Effector memory CD8-positive, alpha-beta T cell (primary cell): ENCODE measurements at places on chromosomes 12 and 14.

DNA sequence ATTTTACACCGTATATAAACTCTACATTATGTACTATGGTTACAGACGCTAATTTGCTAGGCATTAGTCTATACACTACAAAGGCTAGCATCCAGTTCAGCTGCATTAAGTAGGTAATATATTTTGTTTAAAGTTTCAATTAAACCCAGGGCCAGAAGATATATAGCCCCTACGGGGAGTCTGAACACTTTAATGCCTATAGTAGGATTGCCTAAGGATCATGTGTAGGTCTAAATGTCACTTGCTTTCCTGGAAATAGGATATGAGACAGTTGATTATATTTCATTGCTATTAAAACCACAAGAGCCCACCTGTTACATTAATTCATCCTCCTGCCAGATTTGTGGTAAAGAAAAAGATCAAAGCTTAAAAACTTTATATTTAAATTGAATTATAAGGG lies 286.9 kb downstream of the TMTC2 start:
- DNase-seq = no peak
- H3K36me3 ChIP-seq = no peaks in the 10 kb centered on the region
- no peaks in the 10 kb centered on the region for H3K4me1 ChIP-seq
- no peaks in the 10 kb centered on the region for H3K27me3 ChIP-seq
- no peak overlapping the region for H3K27ac ChIP-seq
- H3K4me3 ChIP-seq = no peak overlapping the region

DNA sequence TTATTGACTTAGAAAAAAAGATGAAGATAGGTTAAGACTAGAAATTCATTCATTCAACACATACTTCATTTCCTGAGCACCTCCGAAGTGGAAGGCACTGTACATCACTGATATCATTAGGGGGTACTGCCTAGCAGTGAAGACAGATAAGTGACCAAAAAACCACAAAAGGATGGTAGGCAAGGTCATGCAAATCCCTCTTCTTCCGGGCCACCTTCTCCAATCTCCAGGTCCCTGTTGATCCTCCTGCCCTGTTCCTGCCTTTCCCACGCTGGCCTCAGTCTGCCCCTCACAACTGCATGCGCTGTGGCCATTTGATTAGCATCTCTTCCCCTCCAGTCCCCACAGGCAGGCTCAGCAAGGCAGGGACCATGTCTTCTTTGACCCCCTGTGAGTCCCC lies 60.8 kb downstream of the SETD3 start:
- H3K36me3 ChIP-seq = peaks cover 9% of the 10 kb centered on the region
- no peak overlapping the region for H3K4me3 ChIP-seq
- H3K27ac ChIP-seq = no peak overlapping the region
- H3K27me3 ChIP-seq = no peaks in the 10 kb centered on the region
- no peak for DNase-seq
- H3K4me1 ChIP-seq = peaks cover 19% of the 10 kb centered on the region

- no peak for DNase-seq
- no peaks in the 10 kb centered on the region for H3K36me3 ChIP-seq
- H3K4me1 ChIP-seq = no peaks in the 10 kb centered on the region
- no peak overlapping the region for H3K27ac ChIP-seq
Observed at GRCh38 chr12:105998561-105998960, 140.2 kb downstream of the NUAK1 start.

DNA sequence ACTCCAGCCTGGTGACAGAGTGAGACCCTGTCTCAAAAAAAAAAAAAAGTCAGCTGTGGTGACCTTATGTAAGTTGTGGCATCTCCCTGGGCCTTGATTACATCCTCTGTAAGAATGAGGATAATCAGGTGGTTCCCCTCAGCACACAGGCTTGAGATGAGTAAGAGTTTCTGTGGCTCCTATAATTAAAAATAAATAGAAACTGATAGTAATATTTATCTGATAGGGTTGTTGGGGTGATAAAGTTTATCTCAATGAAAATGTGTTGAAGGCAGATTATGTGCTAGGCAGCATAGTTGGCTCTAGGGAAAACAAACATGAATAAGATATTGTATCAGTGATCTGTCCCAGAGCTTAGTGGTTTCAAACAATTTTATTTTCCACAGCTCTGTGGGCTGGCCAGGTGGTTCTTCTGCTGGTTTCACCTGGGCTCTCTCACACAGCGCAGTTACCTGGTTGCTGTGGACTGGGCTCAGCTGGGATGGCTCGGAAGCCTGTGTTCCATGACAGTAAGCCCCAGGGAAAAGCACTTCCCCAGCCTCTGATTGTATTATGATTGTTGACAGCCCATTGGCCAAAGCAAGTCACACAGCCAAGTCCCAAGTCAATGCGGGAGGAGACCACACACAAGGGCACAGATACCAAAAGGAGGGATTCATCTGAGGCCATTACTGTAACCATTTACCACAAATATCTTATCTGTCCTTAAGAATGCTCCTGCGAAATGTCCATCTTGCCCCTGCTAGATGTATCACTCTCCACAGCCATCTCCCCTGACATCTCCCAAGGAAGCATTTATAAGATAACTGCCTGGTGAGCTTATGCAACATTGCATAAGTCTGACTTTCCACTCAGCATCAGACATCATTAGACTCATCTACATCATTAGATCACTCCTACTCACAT lies 151.7 kb downstream of the NUAK1 start:
- no peak overlapping the region for H3K27ac ChIP-seq
- H3K4me1 ChIP-seq = no peaks in the 10 kb centered on the region
- DNase-seq = no peak
- H3K36me3 ChIP-seq = no peaks in the 10 kb centered on the region

GRCh38 chr12:52448228-52448627 lies 3.7 kb downstream of the KRT6B start:
- H3K4me3 ChIP-seq = no peak overlapping the region
- no peak overlapping the region for H3K27ac ChIP-seq
- peaks cover 67% of the 10 kb centered on the region for H3K27me3 ChIP-seq
- DNase-seq = no peak
- H3K4me1 ChIP-seq = peaks cover 6% of the 10 kb centered on the region

GRCh38 chr12:91772411-91772810 lies 373.2 kb downstream of the BTG1 start:
- H3K27ac ChIP-seq = no peak overlapping the region
- DNase-seq = no peak
- H3K4me3 ChIP-seq = no peak overlapping the region
- no peaks in the 10 kb centered on the region for H3K36me3 ChIP-seq

DNA sequence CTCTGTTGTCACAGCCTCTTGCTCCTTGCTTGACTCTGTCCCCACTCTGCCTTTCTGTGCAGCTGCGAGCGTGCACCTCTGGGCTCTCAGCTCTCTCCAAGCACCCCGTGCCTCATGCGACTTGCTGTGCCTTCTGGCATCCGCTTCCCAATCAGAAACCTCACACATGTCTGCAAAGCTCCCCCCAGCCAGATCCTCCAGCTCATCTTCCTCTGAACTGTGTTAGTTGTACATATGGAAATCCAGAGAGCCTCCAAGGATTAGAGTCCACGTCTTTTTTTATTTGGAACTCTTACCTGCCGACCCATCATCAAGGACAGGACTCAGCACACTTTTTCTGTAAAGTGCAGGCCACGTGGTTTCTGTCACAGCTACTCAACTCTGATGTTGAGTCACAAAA lies 70.5 kb downstream of the ANO2 start:
- no peaks in the 10 kb centered on the region for H3K4me1 ChIP-seq
- H3K27ac ChIP-seq = no peak overlapping the region
- H3K27me3 ChIP-seq = peaks cover 23% of the 10 kb centered on the region
- H3K36me3 ChIP-seq = no peaks in the 10 kb centered on the region
- DNase-seq = no peak

DNA sequence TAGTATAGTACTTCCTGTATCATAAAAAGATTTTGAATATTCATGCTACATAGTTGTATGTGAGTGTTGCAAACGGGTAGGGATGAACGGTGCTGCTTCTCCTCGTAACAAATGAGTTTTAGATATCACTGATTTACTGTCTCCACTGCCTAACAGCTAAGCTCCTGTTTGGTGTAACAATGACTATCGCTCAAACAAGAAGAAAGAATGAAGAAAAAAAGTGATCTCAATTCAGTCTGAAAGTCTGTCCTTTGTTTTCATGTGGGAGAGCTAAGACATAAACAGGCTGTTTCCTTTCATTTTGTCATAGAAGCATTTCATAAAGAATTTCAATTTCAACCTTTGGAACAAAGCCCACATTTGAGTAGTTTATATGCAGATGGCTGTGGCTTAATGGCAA lies 26.1 kb upstream of the RTRAF start:
- H3K27me3 ChIP-seq = no peaks in the 10 kb centered on the region
- H3K27ac ChIP-seq = peak overlapping the region; percentile 2
- no peak for DNase-seq
- H3K4me3 ChIP-seq = no peak overlapping the region

DNA sequence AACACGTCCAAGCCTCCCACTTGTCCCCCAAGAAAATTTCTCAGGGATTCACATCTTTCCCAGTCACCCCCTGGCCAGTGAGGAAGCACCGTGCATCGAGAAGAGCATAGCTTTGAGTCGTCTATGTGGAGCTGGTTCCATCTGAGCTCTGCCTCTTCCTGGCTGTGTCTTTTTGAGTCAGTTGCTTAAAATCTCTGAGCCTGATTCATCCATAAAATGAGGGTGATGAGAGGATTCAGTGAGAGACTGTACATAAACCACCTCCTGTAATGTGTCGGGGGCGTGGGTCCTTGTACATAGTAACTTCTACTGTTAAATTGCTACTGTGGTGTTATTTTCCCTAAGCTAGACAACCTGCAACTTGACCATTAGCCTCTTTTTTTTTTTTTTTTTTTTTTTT lies 13.8 kb downstream of the CD9 start:
- H3K36me3 ChIP-seq = peaks cover 5% of the 10 kb centered on the region
- no peak for DNase-seq
- peaks cover 5% of the 10 kb centered on the region for H3K27me3 ChIP-seq
- H3K27ac ChIP-seq = no peak overlapping the region

GRCh38 chr12:87985069-87985675 lies 44.0 kb downstream of the C12orf50 start:
- peaks cover 16% of the 10 kb centered on the region for H3K27me3 ChIP-seq
- no peak overlapping the region for H3K27ac ChIP-seq
- no peaks in the 10 kb centered on the region for H3K36me3 ChIP-seq
- H3K4me1 ChIP-seq = no peaks in the 10 kb centered on the region
- DNase-seq = no peak
- no peak overlapping the region for H3K4me3 ChIP-seq

GRCh38 chr12:39966721-39967120 lies 139.2 kb downstream of the SLC2A13 start:
- no peaks in the 10 kb centered on the region for H3K27me3 ChIP-seq
- no peak overlapping the region for H3K4me3 ChIP-seq
- no peak overlapping the region for H3K27ac ChIP-seq
- DNase-seq = no peak
- no peaks in the 10 kb centered on the region for H3K36me3 ChIP-seq

GRCh38 chr14:41397926-41398325 lies 208.8 kb upstream of the LRFN5 start:
- no peak overlapping the region for H3K27ac ChIP-seq
- no peak for DNase-seq
- no peak overlapping the region for H3K4me3 ChIP-seq
- H3K27me3 ChIP-seq = no peaks in the 10 kb centered on the region
- H3K4me1 ChIP-seq = no peaks in the 10 kb centered on the region

DNA sequence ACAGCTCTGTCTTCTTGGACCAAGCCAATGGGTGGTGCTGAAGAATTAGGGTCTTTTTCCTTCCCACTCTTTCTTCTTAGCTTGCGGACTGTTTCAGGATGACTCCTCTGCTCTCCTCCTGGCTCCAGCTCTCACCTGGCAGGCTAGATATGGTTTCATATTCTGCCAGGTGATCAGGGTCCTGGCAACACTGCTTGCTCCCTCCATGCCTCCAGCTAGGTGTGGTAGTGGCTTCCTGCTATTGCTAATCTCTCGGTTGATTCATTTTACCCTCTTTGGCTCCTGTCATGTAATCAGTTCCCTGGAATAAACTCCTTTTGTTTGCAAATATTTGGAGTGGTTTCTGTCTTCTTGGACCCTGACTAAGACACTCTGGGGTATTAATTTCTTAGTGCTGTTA lies 4.3 kb upstream of the GZMH start:
- peaks cover 20% of the 10 kb centered on the region for H3K36me3 ChIP-seq
- H3K27ac ChIP-seq = peak overlapping the region; percentile 90
- H3K4me3 ChIP-seq = peak overlapping the region; percentile 67
- peaks cover 52% of the 10 kb centered on the region for H3K4me1 ChIP-seq
- no peaks in the 10 kb centered on the region for H3K27me3 ChIP-seq

- peak overlapping the region; percentile 46 for H3K27ac ChIP-seq
- H3K27me3 ChIP-seq = peaks cover 9% of the 10 kb centered on the region
- H3K4me3 ChIP-seq = no peak overlapping the region
- H3K36me3 ChIP-seq = no peaks in the 10 kb centered on the region
- no peaks in the 10 kb centered on the region for H3K4me1 ChIP-seq
- DNase-seq = no peak
Observed at GRCh38 chr12:25459541-25459951, 93.5 kb downstream of the LMNTD1 start.

DNA sequence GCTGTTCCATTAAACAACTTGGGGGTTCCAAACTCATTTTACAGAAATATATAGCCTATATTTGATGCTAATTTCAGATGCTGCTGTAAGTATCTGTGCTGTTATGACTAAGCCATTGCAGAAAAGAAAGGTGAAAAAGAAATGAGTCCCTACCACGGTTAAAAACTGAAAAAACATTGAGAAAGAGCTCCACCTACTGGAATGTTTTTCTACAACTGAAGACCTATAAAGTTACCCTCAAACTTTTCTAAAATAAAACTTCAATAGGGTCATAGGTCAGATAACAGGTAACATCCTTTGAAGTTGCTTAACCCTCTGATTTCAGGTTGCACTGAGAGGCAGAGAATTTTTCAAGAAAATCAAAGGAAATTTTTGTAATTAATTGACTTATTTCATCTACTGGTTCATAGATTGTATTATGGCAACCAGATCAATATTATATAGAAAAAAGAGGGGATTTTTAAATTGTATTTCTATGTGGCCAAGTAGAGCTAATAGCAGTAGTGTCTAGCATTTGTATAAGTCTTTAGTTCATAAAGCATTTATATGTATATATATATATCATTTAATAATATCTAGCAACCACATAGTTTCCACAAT lies 279.9 kb downstream of the RPS29 start:
- H3K4me3 ChIP-seq = no peak overlapping the region
- H3K27me3 ChIP-seq = no peaks in the 10 kb centered on the region
- H3K4me1 ChIP-seq = no peaks in the 10 kb centered on the region
- DNase-seq = no peak
- no peaks in the 10 kb centered on the region for H3K36me3 ChIP-seq

DNA sequence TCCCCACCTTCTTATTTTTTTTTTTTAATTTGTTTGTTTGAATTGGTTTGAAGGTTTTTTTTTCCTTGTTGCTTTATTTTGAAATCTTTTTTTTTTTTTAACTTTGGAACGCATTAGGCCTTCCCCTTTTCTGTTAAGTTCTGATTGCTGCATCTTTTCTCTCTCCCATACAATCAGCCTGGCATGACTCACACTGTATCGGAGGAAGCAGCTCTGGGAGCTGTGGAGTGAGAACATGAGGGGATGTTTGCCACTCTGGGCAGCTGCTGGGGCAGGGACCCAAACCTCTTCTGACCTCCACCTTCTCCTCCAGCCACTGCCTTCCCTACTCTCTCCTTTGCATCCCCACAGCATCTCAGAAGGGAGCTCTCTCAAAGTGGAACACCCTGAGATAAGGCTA lies 160.3 kb upstream of the FKBP4 start:
- peaks cover 3% of the 10 kb centered on the region for H3K36me3 ChIP-seq
- no peak overlapping the region for H3K27ac ChIP-seq
- DNase-seq = no peak
- H3K27me3 ChIP-seq = peaks cover 64% of the 10 kb centered on the region
- no peak overlapping the region for H3K4me3 ChIP-seq

GRCh38 chr14:22512106-22512814 lies 76.8 kb downstream of the DAD1 start:
- no peak for DNase-seq
- H3K27ac ChIP-seq = peak overlapping the region; percentile 96

- H3K36me3 ChIP-seq = no peaks in the 10 kb centered on the region
- DNase-seq = no peak
- no peak overlapping the region for H3K27ac ChIP-seq
- no peak overlapping the region for H3K4me3 ChIP-seq
Observed at GRCh38 chr12:65605019-65605418, 219.3 kb upstream of the HMGA2 start.
